ENCODE measurements at places on chromosomes 2 and 18. TPM values are rescaled to one million over a fixed set of nuclear protein-coding genes. Genes with fewer than 3 reads are reported as not detected.

Gene ZNF804A
- total RNA-seq, result 0.12 TPM

Gene SP100
- 122 TPM for total RNA-seq

Gene ATP6V1C2
- total RNA-seq, result not detected

Gene GCG
- not detected for total RNA-seq

Gene EVX2
- total RNA-seq, result under 0.01 TPM

Gene TSPYL6
- not detected for total RNA-seq

Gene ROCK1
- total RNA-seq, result 40.3 TPM

Gene NCKAP5
- 0.85 TPM for total RNA-seq

Gene MSTN
- 0.73 TPM for total RNA-seq

Gene GAL3ST2
- not detected for total RNA-seq

Gene LGALSL
- total RNA-seq, result 3.1 TPM

Gene ALPG
- total RNA-seq, result not detected

Gene CFAP65
- not detected for total RNA-seq

Gene EN1
- total RNA-seq, result 22.9 TPM

Gene FAM237A
- not detected for total RNA-seq

Gene PDE6D
- total RNA-seq, result 16.5 TPM

Gene CPS1
- 25.3 TPM for total RNA-seq

Gene RESP18
- total RNA-seq, result not detected

Gene SEPTIN10
- total RNA-seq, result 89.0 TPM

Gene PFN4
- total RNA-seq, result 0.16 TPM

Gene TOGARAM2
- under 0.01 TPM for total RNA-seq

Gene CD28
- total RNA-seq, result not detected

Gene FAM110C
- under 0.01 TPM for total RNA-seq

Gene ALKAL2
- not detected for total RNA-seq

Gene ABHD1
- 0.24 TPM for total RNA-seq

Gene TUBA3E
- total RNA-seq, result not detected

Gene CD302
- total RNA-seq, result 27.4 TPM

Gene DLGAP1
- under 0.01 TPM for total RNA-seq

Gene CDKL4
- 0.85 TPM for total RNA-seq

Gene CHST9
- total RNA-seq, result not detected

Gene ZC3H8
- 8.3 TPM for total RNA-seq

Gene TFCP2L1
- 0.12 TPM for total RNA-seq

Gene BOLA3
- total RNA-seq, result 13.0 TPM

Gene CCDC141
- not detected for total RNA-seq

Gene ZFP36L2
- total RNA-seq, result 32.3 TPM

Gene FABP1
- not detected for total RNA-seq

Gene ALPI
- not detected for total RNA-seq

Gene GREB1
- total RNA-seq, result 0.65 TPM

Gene STARD6
- not detected for total RNA-seq

Gene TUBA4B
- total RNA-seq, result not detected
